AG10803 (cell line): ENCODE measurements at places on chromosomes 3 and 15.

DNA sequence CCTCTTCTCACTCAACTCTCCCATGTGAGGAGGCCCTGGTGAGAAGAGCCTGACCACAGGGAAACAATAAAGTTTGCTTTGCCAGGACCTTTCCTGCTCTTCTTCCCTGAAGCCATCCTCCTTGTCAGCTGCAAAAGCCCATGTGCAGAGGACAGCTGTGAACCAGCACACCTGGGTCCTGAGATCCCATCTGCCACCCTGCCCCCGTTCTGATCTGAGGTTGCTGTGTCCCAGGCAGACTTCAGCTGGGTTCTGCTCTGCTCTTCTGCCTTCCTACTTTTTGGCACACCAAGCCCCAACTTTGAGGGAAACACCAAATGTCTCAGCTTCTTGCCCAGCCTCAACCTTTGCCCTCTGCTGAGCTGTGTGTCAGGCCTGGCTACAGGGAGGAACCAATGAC is 595.1 kb upstream of the ARPP21 start:
- DNase-seq = no peak

DNA sequence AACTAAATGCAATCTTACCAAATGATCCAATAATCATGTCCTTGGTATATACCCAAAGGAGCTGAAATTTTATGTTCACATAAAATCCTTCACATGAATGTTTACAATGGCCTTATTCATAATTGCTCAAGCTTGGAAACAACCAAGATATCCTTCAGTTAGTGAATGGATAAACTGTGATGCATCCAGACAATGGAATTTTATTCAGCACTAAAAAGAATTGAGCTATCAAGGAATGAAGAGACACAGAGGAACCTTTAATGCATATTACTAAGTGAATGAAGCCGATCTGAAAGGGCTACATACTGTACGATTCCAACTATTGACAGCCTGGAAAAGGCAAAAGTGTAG is 168.4 kb downstream of the PDE8A start:
- no peak for DNase-seq

GRCh38 chr15:90286678-90287077 is 21.2 kb downstream of the NGRN start:
- DNase-seq = peak; percentile 47

DNA sequence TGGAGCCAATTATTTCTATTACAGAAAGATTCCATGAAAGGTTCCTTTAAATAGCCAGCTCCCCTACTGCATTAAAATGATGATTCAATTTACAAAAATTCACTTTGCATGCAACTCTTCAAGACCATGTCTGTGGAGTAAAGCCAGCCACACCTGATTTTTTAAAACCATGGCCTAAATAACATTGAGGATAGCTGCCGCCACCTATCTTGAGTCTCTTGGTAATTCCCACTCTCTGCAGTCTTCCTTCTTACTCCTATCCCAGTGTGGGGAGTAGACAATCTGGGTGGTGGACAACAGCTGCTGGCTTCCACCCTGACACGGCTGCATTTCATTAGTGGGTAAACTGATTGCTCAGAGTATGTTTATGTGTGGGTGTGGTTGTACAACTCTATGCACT is 10.7 kb downstream of the LRTM1 start:
- DNase-seq = peak; percentile 86

GRCh38 chr3:128336337-128337156 is 130.1 kb downstream of the DNAJB8 start:
- DNase-seq = no peak

DNA sequence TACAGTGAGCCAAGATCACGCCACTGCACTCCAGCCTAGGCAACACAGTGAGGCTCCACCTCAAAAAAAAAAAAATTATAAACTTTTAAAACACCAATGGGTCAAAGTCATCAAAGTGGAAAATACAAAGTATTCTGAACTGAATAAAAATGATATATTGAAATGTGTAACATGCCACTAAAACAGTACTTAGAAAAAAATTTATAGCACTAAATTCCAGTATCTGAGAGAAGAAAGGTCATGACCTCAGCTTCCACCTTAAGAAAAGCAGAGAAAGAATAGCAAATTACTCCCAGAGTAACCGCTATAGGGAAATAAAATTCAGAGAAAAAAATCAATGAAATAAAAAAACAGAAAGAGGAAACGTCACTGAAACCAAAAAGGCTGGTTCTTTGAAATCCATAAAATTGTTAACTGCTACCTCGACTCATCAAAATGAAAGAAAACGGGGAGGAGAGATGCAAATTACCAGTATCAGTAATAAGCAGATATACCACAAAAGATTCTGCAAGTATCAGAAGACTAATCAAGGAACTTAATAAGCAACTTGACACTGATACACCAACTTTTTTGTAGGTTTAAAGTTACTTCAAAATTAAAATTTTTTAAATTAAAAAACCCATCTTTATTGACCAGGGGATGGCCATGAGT is 20.8 kb downstream of the ATP13A3 start:
- no peak for DNase-seq

GRCh38 chr3:178443634-178444033 is 92.6 kb upstream of the KCNMB2 start:
- peak; percentile 30 for DNase-seq

DNA sequence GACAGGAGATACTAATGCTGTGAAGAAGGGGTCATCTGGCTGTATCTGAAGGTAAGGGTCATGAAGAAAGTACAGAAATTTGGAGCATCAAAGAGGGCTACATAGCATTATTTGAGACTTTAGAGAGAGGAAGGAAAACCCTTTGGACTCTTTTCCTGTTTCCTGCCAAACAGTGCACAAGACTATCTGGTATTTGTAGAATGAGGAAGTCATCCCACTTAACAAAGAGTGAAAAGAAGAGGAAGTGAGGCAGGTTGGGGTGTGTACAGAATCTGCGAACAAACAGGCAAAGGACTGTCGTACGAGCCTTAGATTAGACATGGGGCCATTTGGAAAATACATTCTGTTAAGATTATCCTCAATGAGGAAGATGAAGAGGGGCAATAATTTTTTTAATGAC is 546.8 kb upstream of the EPHA6 start:
- DNase-seq = no peak

GRCh38 chr3:164679245-164679644 is 399.1 kb downstream of the SI start:
- no peak for DNase-seq

- no peak for DNase-seq
Observed at GRCh38 chr3:111967068-111967467, 11.8 kb upstream of the ABHD10 start.

DNA sequence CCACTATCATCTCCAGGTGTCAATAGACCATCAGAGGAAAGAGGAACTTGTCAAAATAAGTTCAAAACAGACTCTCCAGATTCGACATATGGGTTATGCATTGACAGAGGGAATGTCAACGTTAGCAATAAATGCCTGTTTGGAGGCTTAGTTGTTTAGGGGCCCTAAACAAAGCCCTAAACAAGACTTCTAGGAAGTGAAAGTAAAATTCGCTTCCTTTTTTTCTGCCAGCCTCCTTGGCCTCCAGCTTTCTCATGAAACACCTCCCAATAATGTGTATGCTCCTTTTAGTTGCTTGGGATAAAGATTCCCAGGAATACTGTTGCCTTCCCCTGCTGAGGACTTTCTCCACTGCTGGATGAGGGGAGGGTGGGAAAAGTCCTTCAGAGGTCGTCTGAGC is 70.9 kb upstream of the ARNT2 start:
- DNase-seq = no peak

- DNase-seq = no peak
Observed at GRCh38 chr3:170953229-170953628, 44.8 kb upstream of the EIF5A2 start.

GRCh38 chr3:160061525-160061924 is 72.9 kb downstream of the IL12A start:
- no peak for DNase-seq

- no peak for DNase-seq
Observed at GRCh38 chr3:106338582-106339214, 469.9 kb upstream of the CBLB start.

DNA sequence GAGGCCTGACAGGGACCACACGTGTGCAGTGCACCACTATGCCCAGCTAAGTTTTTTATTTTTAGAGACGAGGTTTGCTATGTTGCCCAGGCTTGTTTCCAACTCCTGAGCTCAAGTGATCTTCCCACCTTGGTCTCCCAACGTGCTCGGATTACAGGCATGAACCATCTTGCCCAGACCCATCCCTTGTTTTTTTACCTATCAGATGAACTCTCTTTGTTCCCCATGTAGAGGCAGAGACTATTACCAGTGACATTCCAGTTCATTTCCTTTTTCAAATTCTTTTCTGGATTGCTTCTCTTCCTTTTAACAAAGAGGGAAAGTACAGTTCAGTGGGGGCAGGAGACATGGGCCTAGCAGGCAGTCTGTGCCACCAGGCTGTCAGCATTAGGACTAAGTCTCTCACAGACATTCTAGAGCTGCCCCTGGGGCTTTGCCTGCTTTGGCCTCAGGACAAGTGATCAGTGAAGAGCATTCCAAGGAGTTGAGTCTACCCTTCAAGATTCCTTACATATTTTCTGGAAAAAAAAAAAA is 103.5 kb upstream of the SLC7A14 start:
- peak; percentile 97 for DNase-seq

DNA sequence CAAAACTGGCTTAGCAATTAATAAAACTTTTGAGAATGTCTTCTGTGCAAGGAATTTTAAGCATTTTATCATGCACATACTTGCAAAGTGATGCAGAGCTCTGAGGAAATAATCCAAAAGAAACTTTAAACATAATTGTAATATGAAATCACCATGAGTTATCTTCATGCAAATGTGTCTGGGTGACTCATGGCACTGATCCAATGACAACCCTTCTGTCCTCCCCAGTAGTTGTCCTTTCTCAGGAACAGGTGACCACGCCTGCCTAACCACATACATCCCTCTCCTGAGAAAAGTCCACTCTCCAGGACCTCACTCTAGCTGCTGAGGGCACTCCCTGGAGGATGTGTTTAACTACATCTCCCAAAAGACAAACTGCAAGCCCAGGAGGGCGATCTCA is 530.6 kb upstream of the IL12A start:
- peak; percentile 96 for DNase-seq

DNA sequence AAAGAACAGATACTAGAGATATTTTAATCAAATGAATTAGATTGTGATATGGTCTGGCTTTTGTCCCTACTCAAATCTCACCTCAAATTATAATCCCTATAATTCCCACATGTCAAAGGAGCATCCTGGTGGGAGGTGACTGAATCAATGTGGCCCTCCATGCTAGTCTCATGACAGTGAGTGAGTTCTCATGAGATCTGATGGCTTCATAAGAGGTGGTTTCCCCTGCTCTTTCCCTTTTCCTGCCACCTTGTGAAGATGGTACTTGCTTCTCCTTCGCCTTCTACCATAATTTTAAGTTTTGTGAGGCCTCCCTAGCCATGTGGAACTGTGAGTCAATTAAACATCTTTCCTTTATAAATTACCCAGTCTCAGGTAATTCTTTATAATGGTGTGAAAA is 82.8 kb downstream of the FAIM start:
- DNase-seq = no peak

DNA sequence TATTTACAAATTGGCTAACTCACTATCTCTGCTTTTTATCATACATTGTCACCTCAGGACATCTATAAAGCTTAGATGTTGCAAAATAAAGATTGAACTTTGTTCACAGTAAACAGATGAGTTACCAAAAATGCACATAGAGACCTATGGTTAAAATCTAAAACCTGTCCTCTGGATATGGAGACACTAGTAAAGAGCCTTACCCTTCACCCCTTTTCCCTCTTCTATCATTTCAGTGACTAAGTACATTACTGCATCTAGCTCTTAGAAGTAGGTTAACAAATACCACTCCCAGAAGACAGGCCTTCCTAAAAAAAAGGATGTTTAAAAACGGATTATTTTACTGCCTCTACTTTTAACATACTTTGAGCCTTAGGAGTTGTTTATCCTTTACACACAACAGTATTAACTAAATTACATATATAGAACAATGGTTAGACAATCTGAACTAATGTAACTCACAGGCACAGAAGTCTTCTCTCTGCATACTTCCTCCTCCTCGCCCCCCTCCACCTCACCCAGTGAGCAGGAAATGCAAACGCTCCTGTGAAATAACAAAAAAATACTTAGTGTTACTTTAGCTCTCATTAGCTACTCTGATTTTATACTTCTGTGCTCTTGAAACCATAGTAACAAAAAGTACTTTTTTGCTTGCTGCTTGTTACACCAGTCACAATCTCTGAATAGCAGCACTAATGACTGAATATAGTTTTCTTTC is 23.3 kb downstream of the IREB2 start:
- DNase-seq = peak; percentile 1

DNA sequence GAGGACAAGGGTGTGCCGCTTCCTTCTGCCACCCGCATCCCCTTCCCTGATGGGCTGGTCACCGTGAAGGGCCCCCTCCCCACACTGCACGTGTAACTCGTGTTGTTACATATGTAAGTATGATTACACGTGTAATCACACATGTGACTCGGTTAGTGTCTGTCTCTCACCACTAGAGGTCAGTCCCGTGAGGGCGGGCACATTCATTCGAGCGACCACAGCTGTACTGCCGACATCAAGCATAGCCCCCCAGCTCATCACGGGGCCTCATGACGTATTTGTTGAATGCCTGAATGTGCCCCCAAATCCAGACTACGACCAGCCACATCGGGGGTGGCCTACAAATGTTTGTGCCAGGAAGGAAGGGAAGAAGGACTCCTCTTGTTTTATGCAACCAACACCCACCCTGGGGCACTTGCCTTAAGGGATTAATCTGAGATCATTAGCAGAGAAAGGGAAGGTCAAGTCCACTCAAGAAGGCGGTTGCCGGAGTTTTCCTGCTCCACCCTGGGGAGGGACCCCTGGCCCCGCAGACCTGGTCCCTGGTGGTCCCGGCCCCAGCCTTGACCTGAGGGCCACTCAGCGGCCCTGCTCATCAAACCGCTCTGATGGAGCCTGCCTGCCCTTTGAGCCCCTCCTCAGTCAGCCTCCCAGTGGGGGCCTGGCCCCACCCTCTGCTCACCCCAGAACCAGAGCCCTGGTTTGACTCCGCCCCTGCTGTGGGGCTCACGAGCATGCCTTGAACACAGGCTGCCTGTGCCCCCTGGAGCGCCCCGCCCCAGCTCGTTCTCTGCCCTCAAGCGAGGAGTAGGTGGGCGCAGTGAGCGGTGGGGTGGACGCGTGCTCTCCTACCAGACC is 52.8 kb downstream of the RGMA start:
- DNase-seq = no peak

DNA sequence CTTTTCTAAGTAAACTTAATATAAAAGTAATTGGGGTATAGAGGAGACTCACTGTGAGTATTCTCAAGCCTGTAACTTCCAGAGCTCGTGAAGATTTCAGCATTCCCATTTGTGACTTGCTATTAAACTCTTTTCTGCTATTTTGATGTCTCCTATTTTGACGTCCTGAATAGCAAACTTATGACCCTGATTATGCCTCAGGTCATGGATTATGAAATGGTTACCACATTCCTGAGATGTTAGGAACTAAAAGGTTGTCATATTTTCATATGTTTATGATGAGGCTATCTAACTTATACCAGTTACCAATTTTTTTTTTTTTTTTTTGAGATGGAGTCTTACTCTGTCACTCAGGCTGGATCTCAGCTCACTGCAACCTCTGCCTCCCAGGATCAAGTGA is 105.5 kb downstream of the ATG7 start:
- no peak for DNase-seq

GRCh38 chr3:87201727-87202126 is 25.4 kb upstream of the CHMP2B start:
- DNase-seq = no peak
